Brain microvascular endothelial cell (primary cell): ENCODE measurements at places on chromosomes 5 and 9.
A peak's percentile ranks its signal among the peaks of the same experiment; 100 is the strongest.

DNA sequence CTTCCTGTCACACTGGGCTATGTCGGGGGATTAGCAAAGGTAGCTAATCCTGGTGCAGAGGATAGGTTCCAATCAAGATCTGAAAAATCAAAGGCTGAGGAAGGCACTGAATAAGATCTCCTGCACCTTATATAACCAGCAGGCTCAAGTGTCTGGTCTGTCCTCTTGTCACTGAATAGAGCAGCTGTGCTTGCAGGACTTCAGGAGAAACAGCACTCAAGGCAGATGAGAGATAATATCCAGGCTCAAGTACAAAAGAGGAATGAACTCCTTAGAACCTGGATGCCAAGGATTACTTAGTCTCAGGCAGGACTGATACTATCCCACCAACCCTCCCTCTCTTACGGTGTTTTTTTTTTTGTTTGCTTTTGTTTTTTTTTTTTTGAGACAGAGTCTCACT, 108.8 kb upstream of the LRRTM2 start:
- no peak for DNase-seq

DNA sequence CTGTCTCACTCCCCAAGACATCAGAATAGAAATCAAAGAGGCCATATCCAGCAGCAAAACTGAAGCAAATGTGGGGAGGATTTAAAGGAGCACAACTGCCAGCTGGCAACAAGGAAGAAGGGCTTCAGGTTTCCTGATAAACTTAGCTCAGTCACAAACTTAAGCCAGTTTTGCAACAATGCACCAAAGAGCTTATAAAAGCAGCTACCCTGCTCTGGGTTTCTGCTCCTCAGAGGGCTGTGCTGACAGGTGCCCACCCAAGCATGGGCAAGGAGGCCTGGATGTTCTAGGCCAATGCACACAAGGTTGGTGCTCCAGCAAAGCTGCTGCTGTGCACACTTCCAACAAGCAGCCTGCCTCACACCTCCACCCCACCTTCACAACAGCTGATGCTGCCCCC, 132.9 kb downstream of the SIL1 start:
- no peak for DNase-seq

DNA sequence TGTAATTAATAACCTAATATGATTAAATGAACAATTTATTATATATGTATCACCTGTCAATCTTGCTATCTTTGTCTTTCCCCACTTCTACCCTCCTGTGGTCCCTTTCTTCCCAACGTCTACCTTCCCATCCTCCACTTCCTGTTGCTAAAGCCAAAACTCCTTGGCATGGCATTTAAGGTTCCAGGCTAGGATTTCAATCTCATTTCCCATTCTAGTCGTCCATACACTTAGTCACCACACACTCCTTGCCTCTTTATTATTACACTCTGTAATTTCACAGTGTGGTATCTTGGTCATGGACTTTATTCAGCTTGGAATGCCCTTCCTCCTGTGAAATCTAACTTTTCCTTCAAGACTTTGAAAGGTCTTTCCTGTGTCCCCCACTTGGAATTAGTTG, 115.3 kb downstream of the SEMA6A start:
- DNase-seq: no peak

DNA sequence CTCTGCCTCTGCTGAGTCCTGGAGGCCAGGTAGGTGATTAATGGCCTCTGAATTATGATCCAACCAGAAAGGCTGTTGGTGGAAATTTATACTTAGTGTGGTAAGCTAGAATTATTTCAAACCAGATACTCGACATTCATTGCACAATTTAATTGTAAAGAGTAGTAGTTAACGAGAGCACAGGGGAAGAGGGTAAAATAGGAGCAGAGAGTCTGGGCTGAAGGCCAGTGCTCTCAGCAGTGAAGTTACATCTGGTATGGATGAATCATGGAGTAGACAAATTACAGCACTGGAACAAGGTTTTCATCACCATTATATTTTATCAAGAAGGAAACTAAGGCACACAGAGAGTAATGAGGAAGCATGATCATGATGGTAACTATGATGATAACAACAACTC, 92.5 kb downstream of the TLR4 start:
- DNase-seq: peak; percentile 15

- no peak for DNase-seq
Observed at GRCh38 chr9:72497447-72498046, 23.9 kb upstream of the TMC1 start.

- no peak for DNase-seq
Observed at GRCh38 chr5:172666251-172666650, 25.2 kb downstream of the NEURL1B start.

GRCh38 chr5:76196886-76197489, 113.8 kb downstream of the SV2C start:
- no peak for DNase-seq

GRCh38 chr5:170297589-170298462, at the start of gene LCP2:
LCP2 (minus strand) TSS chr5:170297777; CDS start chr5:170297611, 166 bp downstream.
- no peak for DNase-seq

- no peak for DNase-seq
Observed at GRCh38 chr5:166767858-166768257, 1523.6 kb upstream of the WWC1 start.

DNA sequence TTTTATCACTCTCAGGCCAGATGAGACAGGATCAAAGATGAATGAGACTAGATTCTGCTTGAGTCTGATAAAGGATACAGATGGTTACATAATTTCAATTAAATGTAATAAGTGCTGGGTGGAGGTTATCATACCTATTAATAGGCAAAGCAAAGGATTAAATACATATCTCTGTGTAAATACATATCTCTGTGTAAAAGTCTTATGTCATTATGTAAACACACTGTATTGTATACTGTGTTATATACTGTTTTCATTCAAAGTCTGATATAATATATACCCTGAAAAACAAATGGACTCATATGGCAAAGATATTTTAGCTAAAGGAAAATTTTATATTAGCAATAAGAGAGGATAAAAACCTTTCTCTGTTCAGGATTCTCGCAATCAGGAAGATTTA, 605.8 kb upstream of the PTGER4 start:
- no peak for DNase-seq

DNA sequence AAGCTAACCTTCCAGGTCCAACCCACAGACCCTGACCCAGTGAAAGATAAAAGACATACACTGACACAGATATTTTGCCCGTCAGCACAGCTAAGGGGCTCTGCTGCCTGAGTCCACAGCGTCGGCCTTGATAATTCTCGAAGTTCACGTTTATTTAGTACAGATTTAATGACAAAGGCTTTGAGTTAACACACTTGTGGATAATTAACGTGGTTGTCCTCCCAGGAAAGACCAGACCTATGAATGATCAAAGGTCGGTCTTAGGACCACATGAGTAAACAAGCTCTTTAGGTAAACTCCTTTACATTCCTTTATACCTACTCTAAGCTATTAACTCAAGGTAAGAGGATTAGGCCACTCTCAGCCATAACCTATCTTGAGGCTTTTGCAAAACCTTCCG, 11.3 kb upstream of the TEX10 start:
- no peak for DNase-seq

DNA sequence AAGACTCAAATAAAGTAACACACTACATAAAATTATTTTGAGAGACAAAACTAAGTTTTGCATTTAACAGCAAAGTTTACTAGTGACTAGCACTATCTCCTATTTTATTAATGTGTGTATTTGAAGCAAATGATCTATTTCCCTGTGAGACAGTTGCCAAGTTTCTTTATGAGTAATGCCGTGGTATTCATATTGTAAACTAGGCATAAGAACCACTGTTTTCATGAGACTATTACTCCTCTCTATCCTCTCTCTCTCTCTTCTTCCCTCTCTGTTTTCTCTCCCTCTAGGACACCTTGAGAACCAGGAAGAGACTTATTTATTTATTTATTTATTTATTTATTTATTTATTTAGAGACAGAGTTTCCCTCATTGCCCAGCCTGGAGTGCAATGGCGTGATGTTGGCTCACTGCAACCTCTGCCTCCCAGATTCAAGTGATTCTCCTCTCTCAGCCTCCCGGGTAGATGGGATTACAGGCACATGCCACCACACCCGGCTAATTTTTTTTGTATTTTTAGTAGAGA, 61.1 kb downstream of the MLANA start:
- peak; percentile 13 for DNase-seq

DNA sequence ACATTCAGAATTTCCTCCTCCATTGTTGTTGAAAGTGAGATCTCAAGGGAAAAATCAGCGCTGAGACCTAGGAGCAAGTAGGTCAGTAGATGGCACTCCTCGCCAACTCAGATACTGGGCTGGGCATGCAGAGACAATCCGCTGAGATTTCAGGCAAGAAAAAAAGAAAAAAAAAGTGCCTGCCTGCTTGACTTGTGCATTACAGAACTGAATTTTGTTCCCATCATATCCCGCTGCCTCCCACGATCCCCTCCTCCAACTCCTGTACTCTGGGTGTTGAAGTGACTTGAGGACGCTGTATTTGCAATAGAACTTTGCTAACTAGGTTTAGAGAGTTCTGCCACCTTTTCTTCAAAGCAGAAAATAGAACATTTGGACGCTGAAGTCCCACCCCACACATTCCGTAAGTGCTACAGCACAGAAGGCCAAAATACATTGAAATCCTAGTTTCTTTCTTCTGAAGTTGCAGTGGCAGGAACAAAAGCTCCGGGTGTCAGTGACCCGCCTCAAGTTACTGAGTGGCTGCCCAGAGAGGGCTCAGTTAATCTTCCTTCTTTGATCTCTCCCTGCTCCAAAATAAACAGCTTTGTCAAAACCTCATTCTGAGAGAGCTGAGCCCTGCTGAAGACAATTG, 265.8 kb downstream of the MLLT3 start:
- DNase-seq: peak; percentile 77

DNA sequence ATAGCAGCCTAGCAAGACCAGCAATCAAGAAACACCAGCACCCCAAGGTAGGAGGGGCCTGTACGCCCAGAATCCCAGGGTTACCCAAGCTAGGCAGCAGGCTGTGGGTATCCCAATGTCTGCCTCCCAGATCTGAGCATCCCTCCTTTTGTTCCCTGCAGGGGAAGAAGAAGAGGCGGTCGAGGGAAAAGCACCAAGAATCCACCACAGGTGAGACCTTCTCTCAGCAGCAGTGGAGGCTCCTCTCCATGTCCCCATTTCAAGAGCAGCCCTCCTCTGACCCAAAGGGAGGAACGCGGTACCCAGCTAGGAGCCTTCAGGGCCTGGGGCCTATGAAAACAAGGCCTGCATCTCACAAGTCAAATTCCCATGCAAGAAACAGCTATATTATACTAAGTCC, 28.9 kb downstream of the TCF7 start:
- DNase-seq: no peak

GRCh38 chr9:76603448-76603895, 144.5 kb downstream of the GCNT1 start:
- DNase-seq: no peak

- DNase-seq: no peak
Observed at GRCh38 chr9:125759764-125760129, 12.6 kb downstream of the PBX3 start.

DNA sequence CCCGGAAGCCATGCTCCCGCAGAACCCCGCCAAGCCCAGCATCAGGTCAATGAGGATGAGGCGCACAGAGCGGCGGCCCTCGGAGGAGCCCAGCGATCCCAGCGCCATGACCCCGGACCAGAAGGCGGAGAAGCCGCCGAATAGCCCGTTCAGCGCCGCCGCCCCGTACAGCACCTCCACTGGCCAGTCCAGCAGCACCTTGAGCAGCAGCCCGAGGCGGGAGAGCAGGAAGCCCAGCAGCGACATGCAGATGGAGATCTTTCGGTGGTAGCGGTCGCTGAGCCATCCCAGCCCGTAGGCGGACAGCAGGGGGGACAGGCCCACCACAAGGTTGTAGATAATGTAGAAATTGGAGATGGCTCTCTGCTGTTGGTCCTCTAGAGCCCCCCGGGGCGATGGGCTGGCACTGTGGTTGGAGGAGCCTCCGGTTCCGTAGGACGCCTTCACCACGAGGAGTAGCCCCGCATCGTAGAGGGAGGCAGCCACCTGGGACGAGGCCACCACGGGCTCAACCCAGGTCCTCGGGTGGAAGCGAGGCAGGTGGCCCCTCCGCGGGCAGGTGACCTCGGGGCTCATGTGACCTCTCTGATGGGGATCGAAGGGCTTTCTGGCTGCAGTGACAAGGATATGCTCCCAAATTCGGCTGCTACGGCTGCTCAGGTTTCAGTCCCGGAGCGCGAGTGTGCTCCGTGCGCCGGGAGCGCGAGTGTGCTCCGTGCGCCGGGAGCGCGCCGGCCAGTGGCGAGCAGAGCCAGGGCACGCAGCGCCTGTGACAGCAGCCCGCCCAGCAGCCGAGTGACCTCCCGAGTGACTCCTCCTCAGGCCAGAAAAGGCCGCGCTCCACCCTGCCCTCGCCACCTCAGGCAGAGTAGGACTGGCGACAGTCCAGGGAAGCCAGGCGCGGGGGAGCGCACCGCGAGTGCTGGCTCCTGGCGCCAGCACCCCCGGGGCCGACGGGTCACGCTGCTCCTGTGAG, at the start of gene SLC46A2:
Gene SLC46A2, minus strand, starts transcription at position 771 of the 976 bp plus-strand sequence. Its CDS starts 195 bp downstream, at position 576.
- no peak for DNase-seq

GRCh38 chr9:93100276-93100636, 4.2 kb downstream of the CARD19 start:
- no peak for DNase-seq

DNA sequence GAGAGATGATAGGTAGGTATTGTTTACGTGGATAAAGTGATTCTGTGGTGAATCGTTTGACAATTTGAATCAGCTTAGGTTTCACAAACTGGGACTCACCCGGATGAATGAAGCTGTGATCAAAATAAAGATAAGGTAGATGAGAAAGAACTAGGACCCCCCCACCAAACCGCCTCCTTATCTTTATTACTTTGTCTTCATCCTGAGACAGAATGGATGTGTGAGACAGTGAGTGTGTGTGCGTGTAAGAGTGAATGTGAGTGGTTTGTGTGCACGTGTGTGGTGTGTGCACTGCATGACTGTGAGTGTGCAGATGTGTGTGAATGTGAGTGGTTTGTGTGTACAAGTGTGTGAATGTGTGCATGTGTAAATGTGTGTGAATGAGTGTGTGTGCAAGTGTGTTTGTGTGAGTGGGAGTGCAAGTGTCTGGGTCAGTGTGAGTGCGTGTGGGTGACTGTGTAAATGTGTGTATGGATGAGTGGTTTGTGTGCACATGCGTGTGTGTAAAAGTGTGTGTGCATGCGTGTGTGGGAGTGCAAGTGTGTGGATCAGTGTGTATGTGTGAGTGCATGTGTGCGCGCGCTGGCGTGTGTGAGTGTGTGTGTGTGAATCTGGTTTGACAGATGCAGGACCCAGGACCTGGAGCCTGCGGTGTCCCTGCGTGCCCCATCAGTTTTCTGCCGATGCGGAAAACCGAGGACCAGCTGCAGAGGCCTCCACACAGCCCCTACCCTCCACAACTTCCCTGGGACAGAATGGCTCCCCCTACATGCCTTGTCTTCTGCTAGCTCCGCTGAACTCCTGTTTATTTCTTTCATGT, 11.4 kb upstream of the ENG start:
- DNase-seq: no peak

GRCh38 chr5:133226186-133226585, 174.4 kb downstream of the HSPA4 start:
- no peak for DNase-seq

DNA sequence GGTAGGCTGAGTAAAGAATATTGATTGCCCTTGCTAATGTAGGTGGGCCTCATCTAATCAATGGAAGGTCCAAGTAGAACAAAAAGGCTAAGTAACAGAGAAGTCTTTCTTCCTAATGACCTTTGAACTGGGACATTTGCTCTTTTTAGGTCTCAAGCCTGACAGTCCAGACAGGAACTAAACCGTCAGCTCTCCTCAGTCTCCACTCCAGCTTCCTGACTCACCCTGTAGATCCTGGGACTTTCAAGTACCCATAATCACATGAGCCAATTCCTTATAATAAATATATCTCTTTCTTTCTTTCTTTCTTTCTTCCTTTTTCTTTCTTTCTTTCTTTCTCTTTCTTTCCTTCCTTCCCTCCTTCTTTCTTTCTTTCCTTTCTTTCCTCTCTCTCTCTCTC, 479.5 kb upstream of the PAPPA start:
- DNase-seq: no peak
